D721Med (cell line): ENCODE measurements at places on chromosomes 5 and 9.

DNA sequence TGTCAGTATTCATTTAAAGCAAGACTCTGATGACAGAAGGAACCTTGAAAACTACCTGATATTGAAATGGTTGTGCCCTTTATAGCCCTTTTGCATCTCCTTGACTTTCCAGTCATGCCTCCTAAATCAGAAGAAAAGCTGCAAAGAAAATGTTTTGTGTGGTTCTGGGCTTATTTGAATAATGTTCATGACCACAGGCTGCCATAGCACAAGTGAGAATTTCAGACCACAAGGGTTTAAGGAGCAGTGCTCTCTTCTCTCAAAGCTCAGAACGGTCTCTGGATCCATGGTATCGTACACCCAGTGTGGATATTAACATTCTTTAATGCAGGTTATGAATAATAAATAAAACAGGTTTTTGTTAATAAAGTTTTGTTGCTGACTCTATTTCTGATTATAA is 54.2 kb downstream of the GPR107 start:
- DNase-seq = no peak

GRCh38 chr9:125142560-125143376 is 560 bp downstream of the SCAI start:
- DNase-seq = no peak

DNA sequence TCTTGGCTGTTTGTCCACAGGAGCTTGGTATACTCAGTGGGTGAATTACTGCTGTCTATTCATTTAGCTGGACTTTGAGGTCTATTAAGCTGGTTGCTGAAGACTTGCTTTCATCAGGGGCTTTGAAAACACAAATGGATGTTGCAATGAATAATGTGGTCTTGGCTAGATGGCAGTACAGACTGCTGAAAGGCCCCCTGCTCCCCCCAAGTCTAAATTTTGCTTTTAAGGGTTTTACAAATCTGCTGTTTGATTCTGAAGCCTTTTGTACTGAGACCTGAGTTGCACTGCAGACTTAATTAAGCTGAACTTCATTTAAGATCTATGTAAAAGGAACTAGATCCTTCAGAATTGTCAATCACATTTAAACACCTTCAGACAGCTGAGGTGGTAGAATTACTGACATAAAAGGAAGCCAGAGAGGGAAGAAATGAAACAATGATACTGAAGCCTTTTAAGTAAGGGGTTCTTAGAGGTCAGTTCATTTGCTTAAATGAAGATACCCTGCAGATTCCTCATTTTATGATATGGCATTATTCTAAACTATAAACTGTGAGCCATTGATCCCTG is 37.3 kb downstream of the KCTD16 start:
- no peak for DNase-seq

GRCh38 chr5:42807722-42808447 is 3.8 kb downstream of the SELENOP start:
- DNase-seq = no peak

DNA sequence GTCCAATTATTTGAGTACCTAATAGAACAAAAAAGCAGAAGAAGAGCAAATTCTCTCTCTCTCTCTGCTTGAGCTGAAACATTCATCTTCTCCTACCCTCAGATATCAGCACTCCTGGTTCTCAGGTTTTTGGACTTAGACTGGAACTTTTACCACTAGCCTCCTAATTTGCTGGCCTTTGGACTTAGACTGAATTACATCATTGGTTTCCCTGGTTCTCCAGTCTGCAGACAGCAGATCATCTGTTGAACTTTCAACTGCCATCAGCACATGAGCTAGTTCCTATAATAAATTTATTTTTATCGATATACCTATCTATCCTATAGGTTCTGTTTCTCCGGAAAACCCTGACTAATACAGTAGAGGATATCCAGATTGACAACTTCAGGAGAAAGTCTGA is 208.9 kb upstream of the GAS1 start:
- DNase-seq = no peak

GRCh38 chr5:157778121-157778805 is 34.8 kb downstream of the LSM11 start:
- DNase-seq = no peak

DNA sequence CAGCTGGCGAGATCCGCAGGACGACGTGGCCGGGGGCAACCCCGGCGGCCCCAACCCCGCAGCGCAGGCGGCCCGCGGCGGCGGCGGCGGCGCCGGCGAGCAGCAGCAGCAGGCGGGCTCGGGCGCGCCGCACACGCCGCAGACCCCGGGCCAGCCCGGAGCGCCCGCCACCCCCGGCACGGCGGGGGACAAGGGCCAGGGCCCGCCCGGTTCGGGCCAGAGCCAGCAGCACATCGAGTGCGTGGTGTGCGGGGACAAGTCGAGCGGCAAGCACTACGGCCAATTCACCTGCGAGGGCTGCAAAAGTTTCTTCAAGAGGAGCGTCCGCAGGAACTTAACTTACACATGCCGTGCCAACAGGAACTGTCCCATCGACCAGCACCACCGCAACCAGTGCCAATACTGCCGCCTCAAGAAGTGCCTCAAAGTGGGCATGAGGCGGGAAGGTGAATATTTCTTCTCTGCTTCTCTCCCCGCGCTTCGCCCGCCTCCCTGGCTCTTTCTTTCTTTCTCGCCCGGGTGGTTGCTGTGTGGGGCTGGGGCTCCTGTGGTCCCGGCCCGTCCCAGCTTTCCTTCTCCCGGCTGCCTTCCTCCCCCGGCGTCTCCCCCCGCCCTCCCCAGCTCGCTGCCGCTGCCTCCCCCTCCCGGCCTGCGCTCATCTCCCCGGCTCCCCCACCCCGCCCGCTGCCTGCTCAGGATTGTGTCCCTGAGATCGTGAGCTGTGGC is 2.2 kb downstream of the NR2F1 start:
- no peak for DNase-seq

GRCh38 chr9:117679416-117679815 is 24.8 kb upstream of the TLR4 start:
- no peak for DNase-seq

DNA sequence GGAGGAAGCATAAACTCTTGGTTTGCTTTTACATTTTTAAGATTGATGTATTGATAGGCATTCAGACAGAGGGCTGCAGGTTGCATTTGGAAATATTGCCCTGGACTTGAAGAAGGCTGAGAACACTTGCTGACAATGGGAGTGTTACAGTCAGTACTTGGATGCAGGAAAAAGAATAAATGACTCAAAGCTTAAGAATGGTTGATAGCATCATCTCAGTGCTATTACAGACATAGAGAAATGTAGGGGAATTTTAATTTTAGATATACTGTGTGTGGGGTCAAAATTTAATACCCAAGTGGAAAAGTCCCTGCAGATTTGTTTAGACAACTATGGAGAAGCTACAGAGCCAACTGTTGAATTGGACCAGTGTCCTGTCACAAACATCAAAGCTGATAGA is 101.1 kb downstream of the ISL1 start:
- no peak for DNase-seq

- DNase-seq = no peak
Measured at GRCh38 chr9:88835772-88836171, 155.5 kb upstream of the S1PR3 start.

DNA sequence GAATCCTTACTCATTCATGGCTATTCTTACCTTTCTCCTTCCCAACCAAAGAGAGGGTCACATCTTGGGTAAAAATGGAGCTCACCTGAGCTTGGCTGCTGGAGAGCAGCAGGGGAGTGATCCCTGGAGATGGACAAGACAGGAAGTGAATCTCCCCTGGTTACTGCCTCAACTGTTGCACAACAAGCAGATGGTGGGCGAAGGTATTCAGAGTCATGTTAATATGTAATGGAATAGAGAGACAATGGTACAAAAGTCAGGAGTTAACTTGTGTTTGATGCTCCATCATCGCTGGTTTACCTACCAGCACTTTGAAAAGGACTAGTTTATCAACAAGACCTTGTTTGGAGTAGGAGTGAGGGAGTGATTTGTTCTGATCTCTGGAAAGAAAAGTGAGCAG is 13.0 kb upstream of the PLPP1 start:
- DNase-seq = no peak

DNA sequence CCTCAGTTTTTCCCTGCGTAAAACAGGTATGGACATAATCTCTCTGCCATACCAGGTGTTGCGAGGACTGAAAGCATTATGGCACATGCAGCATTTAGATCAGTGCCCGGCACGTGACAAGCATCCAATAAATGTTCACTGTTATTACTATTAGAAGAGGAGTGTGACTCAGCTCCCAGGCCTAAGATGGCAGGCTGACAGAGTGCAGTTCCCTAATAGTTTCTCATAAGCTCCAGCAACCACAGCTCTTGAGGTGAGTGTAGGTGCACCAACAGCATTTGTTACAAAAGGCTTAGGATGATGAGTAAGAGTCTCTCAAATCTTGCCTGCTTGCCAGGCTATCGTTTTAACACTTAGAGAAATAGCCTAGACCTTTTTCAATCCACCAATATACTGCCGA is 28.9 kb upstream of the GLIS3 start:
- DNase-seq = no peak

GRCh38 chr5:42950456-42951292 is 89.4 kb downstream of the ANXA2R start:
- DNase-seq = no peak

GRCh38 chr9:130407916-130408663 is 36.7 kb upstream of the ASS1 start:
- DNase-seq = no peak

DNA sequence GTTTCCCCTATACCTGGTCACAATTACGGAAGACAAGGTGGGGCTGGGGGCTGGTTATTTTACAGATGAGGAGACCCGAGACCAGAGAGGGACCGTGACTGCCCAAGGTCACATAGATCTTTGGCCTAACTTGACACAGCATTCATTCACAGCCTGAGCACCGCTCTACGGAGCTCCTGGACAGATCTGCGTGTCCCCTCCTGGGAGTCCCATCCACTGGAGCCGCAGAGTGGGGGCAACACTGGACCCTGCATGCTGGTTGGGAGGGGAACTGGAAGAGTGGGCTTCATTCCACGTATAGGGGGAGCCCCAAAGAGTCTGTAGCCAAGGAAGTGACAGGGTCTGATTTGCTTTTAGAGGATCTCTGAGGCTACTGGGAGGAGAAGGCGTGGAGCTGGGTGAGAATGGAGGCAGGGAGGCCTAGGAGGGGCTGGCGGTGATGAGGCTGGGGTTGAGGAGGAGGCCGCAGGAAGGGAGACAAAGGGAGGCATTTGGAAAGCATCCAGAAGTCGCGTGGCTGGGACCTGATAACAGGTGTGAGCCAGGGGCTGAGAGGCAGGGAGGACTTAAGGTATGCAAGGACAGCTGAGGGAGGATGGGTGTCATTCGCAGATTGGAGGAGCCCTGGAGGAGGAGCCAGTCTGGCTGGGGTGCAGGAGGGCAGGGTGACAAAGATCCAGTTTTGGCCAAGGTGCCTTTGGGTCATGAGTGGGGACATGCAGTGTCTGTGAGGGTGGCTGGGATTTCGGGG is 64.3 kb upstream of the IER5L start:
- DNase-seq = no peak

GRCh38 chr5:134411546-134412266 is at the start of gene CDKN2AIPNL:
Gene CDKN2AIPNL, minus strand, starts transcription at chr5:134411881. Its CDS starts 27 bp downstream, at chr5:134411854.
- peak; percentile 79 for DNase-seq

DNA sequence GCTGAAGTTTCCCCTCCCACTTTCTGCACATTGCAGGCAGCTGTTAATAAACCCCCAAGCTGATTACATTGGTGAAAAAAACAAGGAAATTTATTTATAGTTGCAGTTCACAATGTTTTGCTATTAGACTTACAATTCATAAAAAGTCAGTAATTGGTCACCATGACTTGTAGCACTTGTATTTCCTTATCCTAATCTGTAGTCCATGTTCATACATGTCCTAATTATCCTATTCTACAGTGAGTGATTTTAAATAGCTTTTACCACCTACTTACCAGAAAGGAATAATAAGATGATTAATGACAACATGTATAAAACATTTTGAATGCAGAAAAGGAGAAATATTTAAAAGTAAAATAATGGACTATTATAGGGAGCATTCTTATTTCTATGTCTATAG is 760.0 kb upstream of the RIOK2 start:
- no peak for DNase-seq

- DNase-seq = no peak
Measured at GRCh38 chr5:8329773-8330172, 460.8 kb downstream of the MTRR start.

- no peak for DNase-seq
Measured at GRCh38 chr5:127392762-127393161, 102.2 kb downstream of the MEGF10 start.

DNA sequence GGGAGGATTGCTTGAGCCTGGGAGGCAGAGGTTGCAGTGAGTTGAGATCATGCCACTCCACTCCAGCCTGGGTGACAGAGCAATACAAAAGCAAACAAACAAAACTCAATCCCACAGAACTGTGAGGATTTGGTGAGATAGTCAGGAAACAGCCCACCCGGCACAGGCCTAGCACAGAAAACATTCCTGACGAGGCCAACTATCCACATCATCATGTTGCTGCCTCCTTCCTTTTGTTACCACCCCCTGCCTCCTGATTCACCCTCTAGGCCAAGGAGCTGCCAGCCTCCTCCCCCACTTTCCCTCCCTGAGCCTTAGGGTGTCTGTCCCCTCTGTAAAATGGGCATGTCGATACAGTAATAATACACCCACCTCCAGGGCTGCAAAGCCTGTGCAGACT is 39.0 kb downstream of the STK10 start:
- no peak for DNase-seq

GRCh38 chr9:125909459-125909858 is 162.3 kb downstream of the PBX3 start:
- DNase-seq = no peak

DNA sequence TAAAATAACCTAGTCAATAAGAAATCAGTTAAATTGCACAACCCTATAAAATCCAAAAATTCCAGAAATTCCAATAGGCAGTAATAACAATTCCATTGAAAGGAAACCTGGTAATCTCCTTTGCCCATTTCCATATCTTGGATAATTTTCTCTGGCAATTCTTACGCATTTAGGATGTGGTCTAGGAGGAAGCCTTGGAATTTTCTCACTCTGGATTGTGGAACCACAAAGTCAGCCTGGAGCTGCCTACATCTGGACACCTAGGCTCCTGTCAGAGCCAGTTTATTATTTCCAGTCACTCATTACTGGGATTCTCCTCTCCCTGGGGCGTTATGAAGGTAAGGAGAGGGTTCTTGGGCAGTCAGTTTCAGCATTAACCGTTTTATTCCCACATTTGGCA is 40.3 kb upstream of the GNE start:
- DNase-seq = no peak

GRCh38 chr5:72015103-72015548 is 92.1 kb upstream of the MAP1B start:
- no peak for DNase-seq
